ENCODE measurements at places on chromosomes 11 and 22. TPM values are rescaled to one million over a fixed set of nuclear protein-coding genes. Genes with fewer than 3 reads are reported as not detected.

GRCh38 chr11:108620958-108621772, 27.6 kb upstream of the EXPH5 start:
- H3K27me3 ChIP-seq, result no peaks in the 10 kb centered on the region
- no peak overlapping the region for H3K27ac ChIP-seq
- H3K36me3 ChIP-seq, result no peaks in the 10 kb centered on the region
- no peaks in the 10 kb centered on the region for H3K4me1 ChIP-seq
- no peak overlapping the region for H3K4me3 ChIP-seq

DNA sequence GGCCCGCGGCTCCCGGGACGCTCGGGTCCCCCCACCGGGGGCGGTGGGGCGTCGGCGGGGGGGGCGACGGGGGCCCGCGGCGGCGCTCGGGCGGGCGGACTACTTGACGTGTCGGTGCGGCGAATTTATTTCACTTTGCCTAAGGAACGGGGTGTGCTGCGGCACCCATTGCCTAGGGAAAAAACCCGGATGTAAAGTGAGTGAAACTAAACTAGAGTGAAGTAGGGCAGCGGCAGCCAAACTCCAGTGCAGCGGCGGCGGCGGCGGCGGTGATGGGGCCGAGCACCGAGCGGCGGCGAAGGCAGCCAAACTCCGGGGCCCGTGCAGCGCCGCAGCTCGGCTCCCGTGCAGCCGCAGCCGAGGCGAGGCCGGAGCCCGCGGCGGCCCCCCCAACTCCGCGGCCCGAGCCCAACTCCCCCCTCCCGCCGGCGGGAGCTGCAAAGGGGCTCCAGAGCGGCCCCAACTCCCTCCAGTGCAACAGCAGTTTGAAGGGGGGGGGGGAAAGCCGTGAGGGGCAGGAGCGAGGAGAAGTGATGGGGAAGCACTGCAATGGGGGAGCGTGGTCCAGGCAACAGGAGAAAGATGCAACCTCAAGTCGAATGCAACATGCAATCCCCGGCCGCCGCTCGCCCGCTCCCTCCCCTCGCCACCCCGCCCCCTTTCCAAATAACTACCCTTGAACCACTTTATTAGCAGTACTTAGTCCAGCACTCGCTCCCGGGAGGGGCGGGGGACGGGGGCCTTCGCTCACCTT, 647 bp upstream of the PHF21A start:
- peak; percentile 84 for DNase-seq
- H3K4me1 ChIP-seq, result peaks cover 23% of the 10 kb centered on the region
- H3K27ac ChIP-seq, result peak overlapping the region; percentile 95
- H3K4me3 ChIP-seq, result peak overlapping the region; percentile 84

- H3K27ac ChIP-seq, result no peak overlapping the region
- no peaks in the 10 kb centered on the region for H3K4me1 ChIP-seq
- H3K36me3 ChIP-seq, result no peaks in the 10 kb centered on the region
- H3K4me3 ChIP-seq, result no peak overlapping the region
- H3K27me3 ChIP-seq, result no peaks in the 10 kb centered on the region
Measured at GRCh38 chr11:107473792-107474191, 16.2 kb upstream of the CWF19L2 start.

DNA sequence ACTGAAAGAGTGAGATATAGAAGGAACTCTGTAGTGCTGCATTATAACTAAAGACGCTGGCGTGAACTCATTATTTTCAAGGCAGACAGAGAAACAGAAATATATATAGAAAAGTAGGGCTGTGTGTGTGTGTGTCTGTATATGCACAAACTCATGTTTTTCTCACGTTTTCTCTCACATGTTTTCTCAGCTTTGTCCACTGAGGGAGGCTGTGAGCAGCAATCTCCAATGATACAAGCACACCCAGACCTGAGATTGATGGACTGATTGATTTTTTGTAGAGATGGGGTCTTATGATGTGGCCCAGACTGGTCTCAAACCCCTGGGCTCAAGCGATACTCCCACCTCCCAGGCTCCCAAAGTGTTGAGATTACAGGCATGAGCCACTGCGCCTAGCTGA, 122.5 kb downstream of the SERGEF start:
- H3K27me3 ChIP-seq, result no peaks in the 10 kb centered on the region
- no peak for DNase-seq
- no peak overlapping the region for H3K27ac ChIP-seq
- peaks cover 9% of the 10 kb centered on the region for H3K4me1 ChIP-seq

GRCh38 chr22:29886596-29886995, 3.6 kb downstream of the MTMR3 start:
- H3K36me3 ChIP-seq, result no peaks in the 10 kb centered on the region
- no peak overlapping the region for H3K4me3 ChIP-seq
- DNase-seq, result no peak
- H3K4me1 ChIP-seq, result peaks cover 11% of the 10 kb centered on the region

TBC1D10A gene
- 6.9 TPM for polyA plus RNA-seq

PLXNB2 gene
- polyA plus RNA-seq, result 71.0 TPM

FOLH1 gene
- polyA plus RNA-seq, result 0.15 TPM

OR5B17 gene
- not detected for polyA plus RNA-seq

SUSD2 gene
- 6.5 TPM for polyA plus RNA-seq

PANX3 gene
- not detected for polyA plus RNA-seq

RFPL2 gene
- polyA plus RNA-seq, result 0.03 TPM

GRCh38 chr11:47289856-47290255, 19.9 kb downstream of the MADD start:
- H3K4me3 ChIP-seq, result no peak overlapping the region
- DNase-seq, result no peak
- no peak overlapping the region for H3K27ac ChIP-seq
- peaks cover 38% of the 10 kb centered on the region for H3K4me1 ChIP-seq
- H3K27me3 ChIP-seq, result no peaks in the 10 kb centered on the region

DNA sequence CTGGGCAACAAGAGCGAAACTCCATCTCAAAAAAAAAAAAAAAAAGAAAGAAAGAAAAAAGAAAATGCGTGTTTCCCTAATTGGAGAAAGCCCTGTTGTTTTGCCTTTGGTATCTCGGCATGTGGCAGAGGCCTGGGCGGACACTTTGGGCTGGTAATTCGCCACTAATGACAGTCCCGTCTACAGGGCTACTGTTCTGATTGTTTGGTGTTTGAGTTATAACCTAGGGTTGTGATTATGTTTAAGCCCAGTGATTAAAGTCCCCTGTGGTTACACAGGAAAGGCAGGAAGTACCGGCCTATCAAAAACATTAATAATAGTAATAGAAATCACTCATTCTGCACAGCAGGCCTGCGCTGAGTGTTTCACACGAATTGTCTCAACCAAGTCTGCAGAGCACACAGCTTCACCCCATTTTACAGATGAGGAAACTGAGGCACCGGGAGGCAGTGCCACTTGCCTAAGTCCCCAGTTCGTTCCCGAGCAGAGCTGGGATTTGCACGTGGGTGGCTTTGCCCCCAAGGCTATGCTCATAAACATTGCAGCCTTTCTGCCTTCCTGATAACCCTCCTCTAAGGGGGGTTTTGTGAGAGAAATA, 39.1 kb upstream of the GRAMD4 start:
- no peak for DNase-seq
- no peaks in the 10 kb centered on the region for H3K27me3 ChIP-seq
- peaks cover 80% of the 10 kb centered on the region for H3K4me1 ChIP-seq
- H3K4me3 ChIP-seq, result no peak overlapping the region
- peak overlapping the region; percentile 83 for H3K27ac ChIP-seq
- H3K36me3 ChIP-seq, result no peaks in the 10 kb centered on the region

OR8D4 gene
- not detected for polyA plus RNA-seq

DNA sequence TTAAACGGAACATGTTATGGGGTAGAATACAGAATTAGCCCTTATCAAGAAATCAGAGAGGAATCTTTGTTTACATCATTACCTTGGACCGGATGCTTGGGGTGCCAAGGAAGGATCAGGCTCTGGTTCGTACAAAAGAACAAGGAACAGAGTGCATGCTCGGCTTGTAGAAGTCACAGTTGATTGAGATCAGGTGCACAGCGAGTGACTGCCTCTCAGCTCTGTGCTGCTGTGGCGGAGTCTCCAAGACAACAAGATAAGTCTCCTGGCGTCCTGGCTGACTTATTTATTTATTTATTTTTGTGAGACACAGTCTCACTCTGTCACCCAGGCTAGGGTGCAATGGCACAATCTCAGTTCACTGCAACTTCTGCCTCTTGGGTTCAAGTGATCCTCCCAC, 31.8 kb downstream of the GLB1L2 start:
- peaks cover 48% of the 10 kb centered on the region for H3K27me3 ChIP-seq
- H3K27ac ChIP-seq, result no peak overlapping the region
- no peaks in the 10 kb centered on the region for H3K36me3 ChIP-seq
- no peak overlapping the region for H3K4me3 ChIP-seq
- no peak for DNase-seq
- H3K4me1 ChIP-seq, result no peaks in the 10 kb centered on the region

GRCh38 chr11:97687111-97687510, 1297.3 kb downstream of the JRKL start:
- no peak for DNase-seq
- H3K4me3 ChIP-seq, result no peak overlapping the region
- H3K4me1 ChIP-seq, result peaks cover 14% of the 10 kb centered on the region
- no peaks in the 10 kb centered on the region for H3K36me3 ChIP-seq
- H3K27me3 ChIP-seq, result no peaks in the 10 kb centered on the region

Data from heart right ventricle (tissue), 16 donors.